Activated CD8-positive, alpha-beta memory T cell treated with anti-CD3 and anti-CD28 coated beads, Interleukin-2, amount 10 ng/mL, durations not matched to agents 7 days and 5 days (primary cell): ENCODE measurements at places on chromosomes 12 and 14.

- DNase-seq: no peak
Measured at GRCh38 chr12:28171356-28172060, 18.7 kb upstream of the CCDC91 start.

DNA sequence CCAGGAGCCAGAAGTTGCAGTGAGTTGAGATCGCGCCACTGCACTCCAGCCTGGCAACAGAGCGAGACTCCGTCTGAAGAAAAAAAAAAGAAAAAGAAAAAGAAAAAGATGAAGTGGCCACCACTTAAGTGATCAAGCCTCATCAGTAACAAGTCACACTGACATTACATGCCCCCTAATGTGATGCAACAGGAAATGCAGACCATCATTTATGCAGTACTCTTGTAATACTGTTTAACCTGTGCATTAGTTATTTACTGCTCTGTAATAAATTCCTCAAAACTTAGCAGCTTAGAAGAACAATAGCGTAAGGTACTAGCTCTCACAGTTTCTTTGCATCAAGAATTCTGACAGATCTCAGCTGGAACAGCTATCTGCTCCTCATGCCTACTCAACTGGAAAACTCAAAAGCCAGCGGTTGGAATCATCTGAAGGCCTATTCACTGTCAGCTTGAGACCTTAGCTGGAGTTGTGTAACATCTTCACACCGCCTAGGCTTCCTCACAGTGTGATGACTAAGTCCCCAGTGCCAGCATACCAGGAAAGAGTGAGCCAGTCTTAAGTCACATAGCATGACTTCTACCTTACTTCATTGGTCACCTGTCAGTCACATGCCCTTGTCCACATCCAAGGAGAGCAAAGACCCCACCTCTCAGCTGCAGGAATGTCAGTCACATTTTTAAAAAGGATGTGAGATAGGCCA is 31.5 kb downstream of the EPS8 start:
- no peak for DNase-seq

- no peak for DNase-seq
Measured at GRCh38 chr12:92338671-92339070, 193.0 kb upstream of the BTG1 start.

DNA sequence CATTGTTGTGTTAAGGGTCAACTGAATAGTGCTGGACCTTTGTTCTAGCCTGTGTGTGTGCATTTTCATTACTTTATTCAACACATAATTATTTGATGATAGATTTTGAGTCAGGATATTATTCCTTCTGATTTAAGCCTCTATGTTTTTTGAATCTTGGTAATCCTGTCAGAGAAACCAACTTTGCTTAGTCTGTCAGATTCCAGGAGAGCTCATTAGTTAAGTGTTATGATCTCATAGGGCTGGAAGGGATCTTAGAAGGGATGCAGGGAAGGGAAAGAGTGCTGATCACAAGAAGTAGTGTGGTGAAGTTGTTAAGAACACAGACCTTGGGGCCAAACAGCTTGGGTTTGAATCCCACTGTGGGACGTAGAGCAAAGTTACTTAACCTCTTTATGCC is 52.9 kb downstream of the SCN8A start:
- no peak for DNase-seq

DNA sequence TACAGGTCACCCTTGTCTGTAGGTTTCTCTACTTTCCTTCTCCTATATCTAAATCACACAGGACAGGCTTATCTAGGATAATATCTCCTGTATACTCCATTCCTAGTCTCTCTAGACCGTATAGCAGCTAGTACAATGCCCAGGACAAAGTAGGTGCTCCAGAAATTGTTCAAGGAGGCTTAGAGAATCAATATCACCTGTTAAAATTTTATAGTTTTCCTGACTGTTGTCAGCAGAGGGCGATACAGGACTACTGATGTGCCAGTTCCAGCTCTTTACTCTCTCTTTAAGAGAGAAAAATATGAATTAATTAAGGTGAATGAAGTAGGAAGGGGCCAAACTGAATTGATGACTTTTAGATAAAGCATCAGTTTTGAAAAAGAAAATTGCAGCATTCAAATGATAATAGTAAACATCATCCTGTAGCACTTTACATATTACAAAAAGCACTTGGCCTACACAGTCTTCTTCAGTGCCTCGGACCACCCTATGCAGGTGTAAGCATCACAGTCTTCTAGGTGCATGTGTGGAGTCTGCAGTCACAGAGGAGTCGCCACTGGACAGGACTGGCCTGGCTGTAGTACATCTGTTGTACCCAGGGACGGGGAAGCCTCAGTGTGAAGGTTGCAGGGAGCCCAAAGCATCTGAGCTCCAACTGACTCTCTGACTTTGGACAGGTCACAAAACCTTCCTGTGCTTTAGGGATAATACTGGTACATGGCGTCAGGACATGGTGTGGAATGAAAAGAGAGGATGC is 61.9 kb upstream of the MAX start:
- DNase-seq: peak; percentile 48

- DNase-seq: no peak
Measured at GRCh38 chr12:102052192-102053061, 9.4 kb downstream of the WASHC3 start.

GRCh38 chr12:28799348-28799747 is 349.7 kb upstream of the FAR2 start:
- no peak for DNase-seq

DNA sequence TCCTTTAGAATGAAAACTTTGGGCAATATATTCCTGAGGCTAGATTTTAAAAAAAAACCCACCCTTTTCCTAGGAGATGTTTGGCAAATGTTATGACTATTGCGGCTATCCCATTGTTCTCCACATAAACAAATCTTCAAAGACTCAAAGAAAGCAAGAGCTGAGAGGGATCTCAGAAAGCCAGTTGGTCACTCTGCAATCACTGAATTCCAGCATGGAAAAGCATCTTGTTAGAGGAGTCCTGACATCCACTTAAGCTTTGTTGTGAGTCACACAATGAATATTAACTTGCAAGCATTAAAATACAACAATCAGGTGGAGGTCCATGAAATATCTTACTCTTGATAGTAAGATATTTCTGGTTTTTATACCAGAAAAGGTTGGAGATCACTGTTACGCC is 11.0 kb upstream of the PTPRB start:
- no peak for DNase-seq

- no peak for DNase-seq
Measured at GRCh38 chr12:9730011-9730410, 2.9 kb downstream of the CLECL1 start.

GRCh38 chr12:29164477-29165393 is 15.7 kb downstream of the FAR2 start:
- DNase-seq: no peak

DNA sequence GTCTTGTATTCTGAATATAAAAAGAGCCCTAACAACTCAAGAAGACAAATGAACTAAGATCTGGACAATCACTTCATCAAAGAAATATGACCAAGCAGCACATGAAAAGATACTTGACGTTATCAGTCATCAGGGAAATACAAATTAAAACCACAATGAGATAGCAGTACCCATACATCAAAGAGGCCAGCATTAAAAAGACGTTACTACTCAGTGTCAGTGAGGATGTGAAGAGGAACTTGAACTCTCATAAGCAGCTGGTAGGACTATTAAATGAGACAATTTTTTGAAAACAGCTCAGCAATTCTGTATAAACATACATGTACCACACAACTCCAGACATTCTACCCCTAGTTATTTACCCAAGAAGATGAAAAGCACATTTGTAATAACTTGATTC is 55.9 kb downstream of the FERMT2 start:
- no peak for DNase-seq

DNA sequence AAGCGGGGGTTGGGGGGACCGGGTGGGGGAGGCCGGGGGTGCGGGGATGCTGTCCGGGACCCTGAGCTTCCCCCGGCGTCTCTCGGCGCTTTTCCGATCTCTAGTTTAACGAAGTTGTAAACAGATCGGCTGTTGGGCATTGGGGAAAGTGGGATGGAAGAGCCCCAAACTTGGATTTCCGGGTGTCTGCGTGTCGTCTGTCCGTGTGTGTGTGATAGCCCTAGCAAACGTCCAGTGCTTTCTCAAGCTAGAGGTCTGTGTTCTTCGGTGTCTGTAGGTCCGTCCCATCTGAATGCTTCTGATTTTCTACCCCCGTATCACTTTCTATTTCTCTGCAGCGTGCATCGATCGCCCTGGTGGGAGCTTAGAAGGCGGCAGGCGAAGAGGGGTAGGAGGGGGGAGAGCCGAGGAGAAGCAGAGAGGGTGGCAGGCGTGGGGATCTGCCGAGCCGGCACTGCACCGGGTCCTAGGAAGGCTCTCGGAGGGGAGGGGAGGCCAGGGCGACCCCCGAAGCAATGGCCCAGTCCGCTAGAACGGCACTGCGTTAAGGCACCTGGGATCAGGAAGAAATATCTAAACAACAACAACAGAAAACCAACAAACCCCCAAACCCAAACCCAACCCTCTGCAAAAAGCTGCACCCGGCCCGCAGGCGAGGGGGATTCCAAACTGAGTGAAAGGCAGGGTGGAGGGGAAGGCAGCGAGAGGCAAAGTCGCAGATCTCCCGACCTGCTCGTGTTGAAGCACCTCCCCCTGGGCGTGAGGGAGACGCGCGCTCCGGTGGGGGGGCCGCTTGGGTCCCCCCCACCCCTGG is 1.0 kb downstream of the KCNA1 start:
- DNase-seq: no peak

DNA sequence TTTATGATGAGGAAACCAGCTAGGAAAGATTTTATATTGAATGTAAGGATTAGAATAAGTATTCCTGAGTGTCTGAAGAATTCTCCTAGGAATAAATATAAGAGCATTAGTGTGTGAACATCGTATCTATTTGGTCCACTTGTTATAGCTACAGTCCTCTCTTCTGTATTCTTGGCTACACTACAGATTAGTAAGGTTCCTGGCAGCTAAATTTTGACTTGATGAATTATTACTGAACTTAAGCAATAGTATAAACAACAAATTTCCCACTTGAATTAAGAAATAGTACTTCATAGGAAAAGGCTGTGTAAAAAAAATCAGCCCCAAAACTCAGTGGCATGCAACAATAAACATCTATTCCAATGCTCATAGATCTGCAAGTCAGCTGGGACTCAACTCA is 138.4 kb upstream of the G2E3 start:
- no peak for DNase-seq

- no peak for DNase-seq
Measured at GRCh38 chr14:81110186-81110585, 110.6 kb downstream of the GTF2A1 start.

DNA sequence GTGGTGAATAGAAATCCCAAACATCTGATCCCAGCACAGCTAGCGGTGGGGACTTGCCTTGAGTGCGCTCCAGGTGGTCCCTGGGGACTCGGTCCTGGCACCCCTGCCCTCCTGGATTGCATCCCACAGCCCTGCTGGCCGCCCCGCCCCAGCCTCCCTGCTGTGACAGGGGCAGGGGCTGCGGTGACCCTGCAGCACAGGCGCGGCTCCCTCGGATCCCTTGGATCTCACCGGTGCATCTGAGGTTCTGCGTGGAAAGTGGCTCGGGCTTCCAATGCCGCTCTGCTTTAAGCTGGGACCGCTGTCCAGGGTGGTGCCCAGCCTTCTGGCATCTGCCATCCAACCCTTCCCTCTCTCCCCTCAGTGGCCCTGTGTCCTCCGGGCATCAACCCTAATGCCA is 16.0 kb downstream of the ANKRD9 start:
- no peak for DNase-seq

GRCh38 chr12:121107681-121108080 is 25.0 kb upstream of the P2RX7 start:
- no peak for DNase-seq

- no peak for DNase-seq
Measured at GRCh38 chr14:23173031-23173430, 10.4 kb downstream of the SLC7A8 start.

DNA sequence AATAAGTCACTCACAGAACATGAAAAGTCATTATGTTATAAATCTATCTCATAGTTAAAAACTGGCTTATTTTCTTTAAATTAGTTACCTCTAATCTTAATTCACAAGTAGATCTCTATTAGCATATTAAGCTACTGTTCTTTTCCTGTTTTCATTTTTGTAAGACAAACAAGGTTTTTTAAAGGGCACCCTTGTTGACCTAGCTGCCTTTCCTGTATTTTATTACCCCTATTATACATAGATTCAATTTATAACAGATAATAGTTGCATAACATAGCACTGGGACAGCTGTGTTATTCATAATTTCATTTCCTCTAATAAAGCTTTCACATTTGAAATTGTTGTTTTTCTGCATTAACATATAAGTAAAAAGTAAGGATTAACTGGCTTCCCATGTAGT is 1500.7 kb upstream of the FLRT2 start:
- DNase-seq: no peak

DNA sequence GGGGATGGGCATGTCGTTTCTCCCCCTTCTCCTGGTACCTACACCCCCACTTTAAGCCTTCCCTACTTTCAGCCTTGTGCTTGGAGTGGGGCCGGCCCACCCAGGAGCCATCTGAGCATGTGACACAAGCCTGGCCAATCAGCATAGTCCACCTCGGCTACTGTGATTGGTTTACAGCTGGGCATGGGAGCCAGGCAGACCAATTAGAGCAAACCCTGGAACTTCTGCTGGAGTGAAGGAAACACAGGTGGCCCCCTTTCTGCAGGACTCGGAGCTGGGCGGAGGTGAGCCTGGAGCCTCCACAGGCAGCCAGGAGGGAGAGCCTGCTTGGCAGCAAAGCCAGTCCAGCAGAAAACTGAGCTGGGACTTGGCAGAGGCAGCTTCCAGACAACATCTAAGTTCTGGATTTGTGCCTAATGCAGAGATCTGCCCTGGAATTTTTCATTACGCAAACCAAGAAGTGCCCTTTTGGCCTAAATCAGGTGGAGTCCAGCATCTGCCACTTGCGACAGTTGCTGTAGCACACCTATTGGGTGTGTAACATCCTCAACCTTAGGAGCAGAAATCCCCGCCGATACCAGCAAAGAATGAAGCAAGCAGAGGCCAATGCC is 59.5 kb downstream of the SCARB1 start:
- no peak for DNase-seq
